Umbilical cord (tissue), 2 donors: ENCODE measurements at places on chromosomes 7 and 10.

DNA sequence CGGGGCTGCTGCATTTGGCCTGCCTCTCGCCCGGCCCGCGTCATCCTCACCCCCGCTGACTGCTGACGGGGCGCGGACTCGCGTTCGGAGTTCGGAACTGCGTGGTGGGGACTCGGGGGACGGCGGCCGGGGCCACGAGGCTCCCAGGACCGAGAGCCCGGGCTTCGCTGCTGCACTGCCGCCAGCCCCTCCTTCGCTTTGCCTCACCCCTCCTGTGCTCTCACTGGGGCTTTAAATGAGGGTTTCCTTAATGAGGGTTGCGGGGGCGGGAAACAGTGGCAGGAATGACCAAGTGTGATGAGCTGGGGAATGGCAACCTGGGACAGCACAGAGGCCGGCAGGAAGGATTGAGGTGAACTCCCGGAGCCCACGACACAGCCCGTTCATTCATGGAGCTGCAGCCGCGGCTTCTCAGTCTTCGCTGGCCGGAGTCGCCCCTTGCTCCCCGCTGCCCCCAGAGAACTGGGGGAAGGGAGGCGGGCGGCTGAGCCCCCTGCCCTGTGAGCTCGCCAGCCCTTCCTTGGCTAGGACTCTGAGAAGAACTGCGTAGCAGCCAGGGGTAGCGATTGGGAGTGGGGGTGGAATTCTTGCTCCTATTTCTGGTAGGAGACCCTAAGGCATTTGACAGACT lies 1.5 kb upstream of the LRRC4 start:
- no peak for DNase-seq

- no peak for DNase-seq
Observed at GRCh38 chr7:125592331-125592730, 662.7 kb upstream of the POT1 start.

DNA sequence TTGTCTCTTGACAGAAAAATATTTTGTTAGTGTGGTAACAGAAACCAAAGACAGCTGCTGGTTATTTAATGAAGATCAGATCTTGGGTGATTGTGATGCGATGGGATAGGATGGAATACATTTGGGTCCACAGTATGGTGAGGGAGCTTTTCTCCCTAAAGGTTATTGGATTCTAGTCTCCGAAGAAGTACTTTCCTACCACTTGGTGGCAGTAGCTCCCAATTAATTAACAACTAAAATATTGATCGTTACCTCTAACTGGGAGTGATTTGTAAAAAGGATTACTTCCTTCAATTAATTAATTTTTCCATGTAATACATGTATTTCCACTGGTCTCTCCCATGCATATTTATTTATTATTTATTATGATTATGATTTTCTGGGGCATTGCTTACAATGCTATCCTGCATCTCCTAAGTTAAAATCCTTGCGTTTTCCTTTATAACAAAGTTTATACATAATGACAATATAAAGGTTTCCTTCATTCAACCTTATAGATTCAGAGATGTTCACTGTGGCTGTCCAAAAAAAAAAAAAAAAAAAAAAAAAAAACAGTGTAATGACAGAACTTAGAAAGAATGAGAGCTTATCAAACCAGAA lies 25.6 kb downstream of the TMEM196 start:
- peak; percentile 65 for DNase-seq

DNA sequence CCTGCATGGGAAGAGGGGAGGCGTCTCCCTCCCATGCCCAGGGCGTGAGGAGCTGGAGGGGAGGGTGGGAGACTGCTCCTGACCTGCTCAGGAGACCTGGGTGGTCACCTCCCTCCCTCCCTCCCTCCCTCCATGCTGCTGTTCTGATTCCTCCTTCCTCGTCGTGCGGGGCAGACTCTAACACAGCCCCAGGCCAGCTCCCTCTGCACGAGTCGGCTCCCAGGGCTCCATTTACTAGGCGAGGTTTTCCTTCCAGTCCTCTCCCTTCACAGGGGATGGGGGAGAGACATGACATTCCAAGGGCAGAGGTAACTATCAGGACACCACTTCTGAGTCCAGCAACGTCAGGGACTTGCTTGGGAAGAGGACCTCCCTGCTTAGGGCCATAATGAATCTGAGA lies 23.6 kb downstream of the VIPR2 start:
- no peak for DNase-seq

GRCh38 chr7:2537981-2538851 lies 17.1 kb downstream of the BRAT1 start:
- no peak for DNase-seq

GRCh38 chr10:110269374-110270318 lies 35.1 kb downstream of the SMNDC1 start:
- DNase-seq, result peak; percentile 11

- DNase-seq, result no peak
Observed at GRCh38 chr7:107123392-107123791, 45.4 kb upstream of the HBP1 start.

GRCh38 chr7:90209776-90210175 lies 1.8 kb upstream of the STEAP2 start:
- DNase-seq, result no peak

DNA sequence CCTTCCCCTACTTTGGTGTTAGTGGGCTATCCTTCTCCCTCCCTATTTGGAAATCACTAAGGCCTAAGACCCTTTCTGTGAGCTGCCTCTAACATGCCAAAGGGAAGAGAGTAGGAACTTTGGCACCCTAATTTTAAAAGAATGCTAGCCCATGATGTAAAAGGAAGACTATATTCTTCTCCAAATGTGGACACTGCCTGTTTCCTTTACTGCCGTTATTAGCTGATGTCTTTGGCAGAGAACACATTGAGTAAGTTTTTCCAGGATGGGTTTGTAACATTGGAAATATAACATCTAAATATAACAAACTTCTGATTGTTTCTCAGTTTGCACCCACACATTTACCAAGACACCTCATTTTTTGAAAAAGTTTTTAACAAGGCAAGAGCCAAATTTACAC lies 56.9 kb upstream of the TNKS2 start:
- DNase-seq, result no peak

GRCh38 chr7:112143582-112143981 lies 62.6 kb downstream of the DOCK4 start:
- peak; percentile 44 for DNase-seq

DNA sequence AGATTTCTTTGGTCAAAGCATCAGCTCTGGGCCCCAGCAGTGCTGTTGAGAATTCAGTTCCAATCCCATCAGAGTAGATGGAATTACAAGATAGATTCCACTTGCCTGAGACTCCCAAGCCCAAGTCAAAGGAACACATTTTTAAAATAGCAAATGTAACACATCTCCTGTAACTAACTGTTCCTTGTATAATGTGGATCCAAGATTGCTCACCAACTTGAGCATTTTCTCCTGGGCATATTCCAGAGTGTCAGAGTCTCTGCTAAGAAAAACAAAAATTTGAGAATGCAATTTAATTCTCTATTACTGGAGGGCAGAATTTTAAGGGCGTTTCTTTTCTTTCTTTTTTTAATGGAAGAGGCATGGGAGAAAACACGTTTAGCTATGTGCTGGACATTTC lies 136.7 kb downstream of the NEBL start:
- no peak for DNase-seq

DNA sequence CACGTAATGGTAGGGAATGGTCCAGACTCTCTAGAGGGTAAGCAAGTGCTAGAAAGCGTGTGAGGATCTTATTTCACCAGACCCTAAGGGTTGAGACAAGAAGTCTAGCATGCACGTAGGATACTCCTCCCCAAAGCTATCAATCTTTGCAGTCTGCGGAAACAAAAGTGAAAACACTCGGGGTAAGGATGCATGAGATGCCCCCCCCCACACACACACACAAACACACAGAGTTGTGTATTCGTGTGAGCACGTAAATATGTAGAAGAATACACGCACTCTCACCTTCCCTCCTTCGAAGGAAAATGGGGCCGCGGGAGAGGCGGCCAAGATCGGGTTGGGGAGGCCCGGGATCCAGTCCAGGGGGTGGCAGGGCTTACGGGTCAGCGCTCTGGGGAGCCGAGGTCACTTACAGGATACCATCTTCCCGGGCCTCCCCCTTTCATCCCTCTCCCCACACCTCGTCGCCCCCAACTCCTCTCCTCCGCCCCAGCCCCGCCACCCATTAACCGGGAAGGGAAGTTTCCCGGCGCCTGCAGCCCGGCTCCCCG lies 455 bp downstream of the CUL2 start:
- DNase-seq, result peak; percentile 34

DNA sequence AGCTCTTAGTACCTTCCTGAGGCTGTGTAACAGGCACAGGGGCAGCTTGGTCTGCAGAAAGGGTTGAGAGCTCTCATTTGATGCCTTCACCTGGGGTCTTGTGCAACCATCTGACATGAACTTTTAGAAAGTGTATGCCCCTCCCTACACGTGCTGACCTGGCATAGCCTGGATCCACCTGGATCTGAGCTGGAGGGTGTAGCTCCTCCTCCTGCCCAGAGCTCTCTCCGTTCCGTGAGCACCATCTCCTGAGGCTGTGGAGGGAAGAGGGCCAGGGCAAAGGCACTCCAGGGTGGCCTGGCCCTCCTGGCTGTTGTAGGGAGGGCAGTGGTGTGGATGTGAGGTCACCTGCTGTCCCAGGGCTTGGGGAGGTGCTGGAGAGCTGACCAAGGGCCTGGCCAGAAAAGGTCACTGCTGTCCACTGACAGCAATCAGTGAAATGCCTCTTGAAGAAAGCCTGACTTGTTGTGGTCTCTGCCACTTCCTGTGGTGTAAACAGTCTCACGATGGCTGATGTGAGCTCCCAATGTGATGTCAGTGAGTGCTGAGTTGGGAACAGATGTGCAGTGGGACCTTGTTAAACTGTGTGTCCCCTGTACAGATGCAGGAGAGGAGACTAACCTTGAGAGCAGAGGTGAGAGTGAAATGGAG lies 23.0 kb downstream of the AMZ1 start:
- no peak for DNase-seq

GRCh38 chr7:32569388-32570289 lies 74.3 kb downstream of the AVL9 start:
- DNase-seq, result no peak
